Amniotic epithelial cell (primary cell): ENCODE measurements at places on chromosomes 6 and 20.

DNA sequence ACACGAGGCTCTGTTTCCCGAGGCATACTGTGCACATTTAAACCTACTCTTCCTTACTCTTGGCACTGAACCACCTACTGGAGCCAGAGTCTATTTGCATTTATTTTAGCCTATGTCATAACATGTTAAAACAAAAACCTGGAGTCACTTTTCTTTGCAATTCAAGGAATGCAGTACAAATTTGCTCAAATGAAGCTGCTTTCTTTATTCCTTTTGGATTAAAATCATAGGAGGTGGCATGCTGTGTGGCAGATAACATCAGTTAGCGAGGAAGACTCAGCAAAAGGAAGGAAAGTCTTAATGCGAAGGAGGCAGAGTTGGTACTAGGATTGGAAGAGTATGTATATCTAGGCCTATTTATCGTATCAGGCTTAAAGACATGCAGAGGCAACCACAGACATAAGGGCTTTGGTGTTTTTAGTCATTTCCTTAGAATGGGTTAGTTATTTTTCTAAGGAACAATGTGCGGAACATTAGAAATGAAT is 92.9 kb downstream of the SAMD3 start:
- DNase-seq: no peak

DNA sequence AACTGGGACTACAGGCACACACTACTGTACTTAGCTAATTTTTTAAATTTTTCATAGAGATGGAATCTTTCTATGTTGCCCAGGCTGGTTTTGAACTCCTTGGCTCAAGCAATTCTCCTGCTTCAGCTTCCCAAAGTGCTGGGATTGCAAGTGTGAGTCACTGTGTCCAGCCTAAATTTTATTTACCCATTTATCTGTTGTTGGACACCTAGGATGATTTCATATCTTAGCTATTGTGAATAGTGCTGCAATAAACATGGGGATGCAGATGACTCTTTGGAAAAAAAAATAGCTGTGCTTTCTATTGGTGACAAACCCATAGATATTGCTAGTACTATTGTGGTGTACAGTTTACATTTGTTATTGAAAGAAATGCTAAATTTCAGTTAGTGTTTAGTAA is 19.6 kb upstream of the SYNCRIP start:
- peak; percentile 37 for DNase-seq

- peak; percentile 58 for DNase-seq
Observed at GRCh38 chr6:41786451-41787218, 859 bp upstream of the TOMM6 start.

- no peak for DNase-seq
Observed at GRCh38 chr6:54327631-54328030, 19.4 kb downstream of the TINAG start.

GRCh38 chr6:109291902-109292301 is 90.4 kb downstream of the CD164 start:
- no peak for DNase-seq
